ENCODE measurements at places on chromosomes 12 and 14.

- DNase-seq = no peak
Observed at GRCh38 chr14:67237591-67237990, 3.6 kb upstream of the PALS1 start.

GRCh38 chr12:15931590-15932053 lies 20.5 kb downstream of the DERA start:
- DNase-seq = no peak

DNA sequence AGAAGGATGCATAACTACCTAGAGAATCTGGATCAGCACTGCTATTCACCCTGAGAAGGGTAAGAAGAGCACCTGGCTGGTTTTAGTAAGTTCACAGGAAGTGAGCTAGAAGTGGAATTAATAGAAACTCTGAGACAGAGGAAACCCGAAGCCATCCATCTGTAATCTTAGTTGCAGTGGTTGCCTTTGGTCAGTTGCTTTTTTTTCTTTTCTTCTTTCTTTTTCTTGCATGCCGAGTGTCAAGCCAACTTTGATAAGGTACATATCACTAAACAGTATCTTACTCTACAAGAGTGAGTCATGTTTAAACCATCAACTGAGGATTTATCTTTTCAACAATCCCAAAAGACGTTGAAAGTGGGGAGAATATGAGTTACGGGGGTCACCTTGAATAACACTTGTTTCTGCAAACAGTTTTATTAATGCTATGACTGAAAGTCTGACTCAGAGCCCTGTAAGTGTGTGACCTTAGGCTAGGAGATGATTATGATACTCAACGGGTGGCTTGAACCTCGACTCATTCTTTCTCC lies 26.7 kb downstream of the C12orf75 start:
- DNase-seq = no peak

DNA sequence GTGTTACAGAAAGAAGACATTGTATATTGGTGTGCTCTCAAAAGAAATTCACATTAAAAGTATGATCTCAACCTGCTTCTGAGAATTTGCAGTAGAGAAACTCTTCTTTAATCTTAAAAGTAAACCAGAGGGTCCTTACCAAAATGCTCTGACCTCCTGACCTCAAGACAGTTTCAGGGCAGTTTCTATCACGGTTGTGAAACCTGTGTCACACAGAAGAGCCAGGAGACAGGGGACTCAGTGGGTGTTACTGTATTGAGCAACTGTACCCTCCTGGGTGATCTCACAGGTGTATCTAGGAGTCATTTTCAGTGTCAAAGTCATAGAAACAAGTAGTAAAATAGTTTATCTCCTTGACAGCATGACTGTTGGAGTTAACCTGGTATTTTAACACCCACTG lies 178.0 kb downstream of the GRIP1 start:
- no peak for DNase-seq

- DNase-seq = no peak
Observed at GRCh38 chr14:101377069-101377468, 184.2 kb upstream of the DIO3 start.

- DNase-seq = no peak
Observed at GRCh38 chr14:68939181-68939892, 39.8 kb downstream of the ACTN1 start.

DNA sequence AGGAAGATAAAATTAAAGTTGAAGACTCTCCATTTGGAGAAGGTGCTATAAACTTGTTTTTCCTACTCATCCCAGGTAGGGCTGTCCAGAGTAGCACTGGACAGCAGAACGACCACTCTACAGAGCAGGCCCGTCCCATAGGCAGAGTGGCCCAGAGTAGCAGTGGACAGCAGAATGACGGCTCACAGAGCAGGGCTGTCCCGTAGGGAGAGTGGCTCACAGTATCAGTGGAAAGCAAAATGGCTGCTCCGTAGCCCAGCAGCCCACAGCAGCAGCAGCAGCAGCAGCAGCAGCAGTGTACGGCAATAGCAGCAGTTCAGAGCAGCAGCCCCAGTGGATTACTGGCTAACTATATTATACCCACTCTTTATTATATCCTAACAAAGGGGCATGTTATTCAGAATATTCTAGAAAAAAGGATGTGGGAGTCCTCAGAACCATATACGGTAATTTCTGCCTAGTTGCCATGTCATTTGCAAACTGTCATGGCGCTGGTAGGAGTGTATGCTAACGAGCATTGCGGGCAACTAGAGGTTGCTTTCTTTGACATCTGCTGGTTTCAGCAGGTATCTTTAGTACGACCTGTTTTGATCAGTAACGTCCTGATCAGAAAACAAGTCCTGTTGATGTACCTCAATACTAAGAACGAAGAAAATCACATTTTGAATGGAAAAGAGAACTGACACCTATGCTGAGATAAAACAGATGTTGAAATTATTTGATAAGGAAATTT lies 567.3 kb downstream of the SLC16A7 start:
- DNase-seq = no peak

GRCh38 chr14:36304895-36305294 lies 15.5 kb downstream of the MBIP start:
- DNase-seq = no peak

GRCh38 chr12:94811611-94812010 lies 161.3 kb upstream of the TMCC3 start:
- no peak for DNase-seq

DNA sequence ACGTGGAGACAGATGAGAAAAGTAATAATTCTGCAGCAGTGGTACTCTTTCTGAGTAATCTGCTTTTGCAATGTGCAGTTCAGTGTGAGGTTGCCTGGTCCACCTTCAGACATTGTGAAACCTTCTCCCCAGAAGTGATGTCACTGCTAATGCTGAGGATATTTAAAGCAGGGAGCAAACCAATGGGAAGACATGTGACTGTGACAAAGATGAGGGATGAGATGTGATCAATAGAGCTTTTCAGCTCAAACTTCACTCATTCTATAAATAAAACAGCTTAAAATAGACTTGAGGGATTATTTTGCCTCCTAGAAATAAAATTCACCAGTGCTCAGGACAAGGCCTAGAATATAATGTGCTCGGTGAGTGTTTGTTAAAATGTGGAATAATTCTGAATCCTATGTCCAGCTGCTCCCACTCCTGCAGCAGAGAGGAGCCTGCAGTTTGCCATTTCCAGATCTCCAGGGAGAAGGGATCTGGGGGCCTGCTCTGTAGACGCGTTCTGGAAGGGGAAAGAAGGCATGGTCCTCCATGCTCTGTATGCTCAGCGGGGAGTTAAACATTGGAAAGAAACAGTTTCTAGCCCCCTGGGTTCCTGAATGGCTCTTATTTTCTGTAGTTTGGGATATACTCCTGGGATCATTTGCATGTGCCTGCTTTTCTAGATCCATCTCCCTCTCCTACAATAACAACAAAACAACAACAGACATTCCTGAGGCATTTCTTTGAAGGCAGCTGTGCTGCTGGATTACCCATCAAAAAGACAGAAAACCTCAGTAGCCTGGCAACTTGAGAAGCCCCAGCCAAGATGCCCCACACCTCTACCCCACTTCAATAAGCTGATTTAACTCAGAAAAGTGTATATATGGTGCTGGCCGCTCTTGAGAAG lies 8.9 kb downstream of the SLC7A8 start:
- DNase-seq = no peak

GRCh38 chr12:82414044-82414443 lies 55.7 kb downstream of the METTL25 start:
- no peak for DNase-seq

DNA sequence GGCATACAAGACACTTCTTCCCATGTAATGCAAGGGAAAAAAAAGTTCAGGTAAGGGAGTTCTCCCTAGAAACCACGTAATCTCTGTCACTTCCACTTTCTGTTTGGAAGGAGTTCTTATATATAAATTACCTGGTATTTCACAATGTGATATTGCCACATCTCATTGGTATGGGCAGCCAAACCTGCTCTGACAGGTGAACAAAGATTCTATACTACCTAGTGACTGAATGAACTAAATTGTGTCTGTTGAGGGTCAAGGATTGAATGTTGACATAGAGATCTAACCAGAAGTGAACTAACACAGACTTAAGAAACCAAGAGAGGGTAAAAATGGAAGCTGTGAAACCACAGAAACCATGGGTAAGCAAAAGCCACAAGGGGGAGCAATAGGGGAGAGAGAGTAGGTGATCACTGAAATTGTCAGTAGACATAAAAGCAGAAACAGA lies 161.3 kb downstream of the RPL10L start:
- no peak for DNase-seq

DNA sequence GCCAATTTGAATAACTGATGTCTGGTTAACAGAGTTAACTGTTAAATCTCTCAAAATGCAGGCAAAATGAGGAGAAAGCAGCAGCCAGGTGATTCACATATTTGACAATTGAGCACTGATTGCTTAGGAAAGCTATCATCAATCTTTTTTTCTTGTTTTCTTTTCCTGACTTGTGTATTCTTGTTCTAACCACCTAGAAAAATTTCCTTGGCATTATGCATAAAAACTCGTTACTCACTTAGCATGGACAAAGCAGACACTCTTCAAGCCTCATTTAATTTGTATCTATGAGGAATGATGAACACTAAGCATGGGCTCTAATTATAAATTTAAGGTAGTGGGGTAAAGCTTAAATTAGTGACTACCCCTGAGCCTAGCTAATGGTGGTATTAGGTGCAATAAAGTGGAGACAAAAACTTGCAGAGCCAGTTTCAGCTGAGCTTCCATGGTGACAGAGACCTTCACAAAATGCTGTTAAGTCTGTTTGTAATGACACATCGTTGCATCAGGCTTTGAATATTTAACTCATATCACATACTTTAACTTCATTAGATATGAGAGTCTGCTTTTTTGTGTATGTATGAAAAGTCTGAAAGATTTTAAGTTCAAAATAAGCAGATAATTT lies 52.0 kb downstream of the RASSF9 start:
- no peak for DNase-seq
